Suppressor macrophage treated with lipopolysaccharide for 1 hour (primary cell): ENCODE measurements at places on chromosomes 16 and 17.
A peak's percentile ranks its signal among the peaks of the same experiment; 100 is the strongest.

DNA sequence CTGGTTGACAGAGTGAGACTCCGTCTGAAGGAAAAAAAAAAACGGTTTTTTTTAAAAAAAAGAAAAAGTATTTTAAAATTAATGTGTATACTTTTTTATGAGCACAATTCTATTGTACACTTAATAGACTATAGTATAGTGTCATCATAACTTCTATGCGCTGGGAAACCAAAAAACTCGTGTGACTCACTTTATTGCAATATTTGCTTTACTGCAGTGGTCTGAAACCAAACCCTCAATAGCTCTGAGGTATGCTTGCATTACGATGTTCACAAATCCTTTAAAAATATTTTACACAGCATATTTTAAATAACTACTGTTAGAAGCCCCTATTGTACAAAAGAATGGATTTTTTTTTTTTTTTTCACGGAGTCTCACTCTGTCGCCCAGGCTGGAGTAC is 12.4 kb upstream of the MAP2K6 start:
- DNase-seq: no peak

GRCh38 chr17:6856051-6856450 is 24.5 kb upstream of the TEKT1 start:
- DNase-seq: no peak

- DNase-seq: no peak
These were observed 168.2 kb upstream of the TNRC6C start for GRCh38 chr17:77790143-77790829.

DNA sequence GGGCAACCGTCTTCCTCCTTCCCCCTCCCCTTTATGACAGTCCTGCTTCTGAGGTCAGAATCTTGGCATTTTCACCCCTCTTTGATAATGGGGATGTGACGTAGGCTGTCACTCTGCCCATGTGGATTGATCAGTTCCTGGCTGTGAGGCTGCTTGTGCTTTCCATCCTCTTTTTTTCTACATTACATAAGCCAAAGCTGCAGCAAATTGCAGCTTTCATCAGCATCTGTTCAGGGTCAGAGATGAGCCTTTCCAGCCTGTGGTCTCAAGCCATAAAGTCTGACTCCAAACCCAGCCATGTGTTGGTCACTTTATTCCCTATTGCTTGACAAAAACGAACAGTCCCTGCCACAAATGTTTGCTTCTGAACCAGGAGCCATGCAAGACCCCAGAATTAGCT is 535.1 kb downstream of the CDH11 start:
- no peak for DNase-seq

- peak; percentile 88 for DNase-seq
These were observed 844 bp downstream of the TBKBP1 start for GRCh38 chr17:47694581-47695428.

- DNase-seq: no peak
These were observed 67.1 kb downstream of the VPS53 start for GRCh38 chr17:647324-648197.

- DNase-seq: peak; percentile 44
These were observed 10.2 kb upstream of the FAM83G start for GRCh38 chr17:19014628-19015215.

DNA sequence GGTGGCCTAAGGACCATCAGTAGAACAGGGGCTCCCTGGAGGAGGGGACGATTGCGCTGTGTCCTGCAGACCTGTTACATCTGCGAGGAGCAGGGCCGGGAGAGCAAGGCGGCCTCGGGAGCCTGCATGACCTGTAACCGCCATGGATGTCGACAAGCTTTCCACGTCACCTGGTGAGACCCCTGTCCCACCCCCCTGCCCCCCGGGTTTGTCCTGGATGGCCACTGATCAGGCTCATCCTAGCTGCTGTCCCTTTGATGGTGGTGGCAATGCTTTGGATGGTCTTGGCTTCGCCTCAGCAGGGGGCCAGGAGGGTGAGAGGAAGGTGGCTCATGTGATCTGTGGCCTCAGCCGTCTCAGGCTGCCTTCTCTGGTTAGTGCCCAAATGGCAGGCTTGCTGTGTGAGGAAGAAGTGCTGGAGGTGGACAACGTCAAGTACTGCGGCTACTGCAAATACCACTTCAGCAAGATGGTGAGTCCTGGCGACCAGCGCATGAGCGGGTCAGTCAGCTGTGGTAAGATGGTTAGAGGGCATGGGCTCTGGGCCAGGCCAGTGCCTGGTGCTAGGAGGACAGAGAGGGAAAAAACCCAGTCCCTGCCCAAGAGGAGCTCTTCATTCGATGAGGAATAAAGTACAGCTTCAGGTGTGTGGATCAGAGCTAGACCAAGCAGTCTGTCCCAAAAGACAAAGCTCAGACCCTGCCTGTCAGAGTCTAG is 4.2 kb downstream of the MLLT6 start:
- DNase-seq: no peak

DNA sequence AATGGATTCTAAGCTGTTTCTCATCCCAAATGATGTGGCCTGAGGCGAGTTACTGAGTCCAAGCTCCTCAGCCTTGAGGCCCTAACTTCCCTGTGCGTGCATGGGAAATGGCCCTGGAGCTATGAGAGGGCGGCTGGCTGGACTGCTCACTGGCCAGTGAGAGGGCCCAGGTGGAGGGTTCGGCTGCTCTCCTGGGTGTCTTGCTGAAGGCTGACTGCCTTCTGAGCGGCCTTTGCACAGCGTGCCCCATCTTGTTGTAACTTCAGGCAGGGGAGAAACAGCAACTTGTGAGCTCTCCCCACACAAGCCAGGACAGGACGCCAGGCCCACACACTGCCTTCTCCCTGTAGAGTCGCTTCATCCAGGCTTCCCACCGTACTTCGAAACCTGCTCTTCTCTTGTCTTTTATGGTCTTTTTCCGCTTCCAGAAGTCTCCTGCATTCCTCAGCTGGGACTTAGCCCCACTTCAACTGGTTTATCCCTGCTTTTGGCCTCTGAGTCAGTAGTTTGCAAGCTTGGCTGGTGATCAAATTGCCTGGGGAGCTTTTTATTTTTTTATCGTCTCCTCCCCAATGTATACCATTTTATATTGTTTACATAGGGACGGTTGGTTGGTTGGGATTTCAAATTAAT is 13.3 kb downstream of the CDH3 start:
- DNase-seq: no peak

DNA sequence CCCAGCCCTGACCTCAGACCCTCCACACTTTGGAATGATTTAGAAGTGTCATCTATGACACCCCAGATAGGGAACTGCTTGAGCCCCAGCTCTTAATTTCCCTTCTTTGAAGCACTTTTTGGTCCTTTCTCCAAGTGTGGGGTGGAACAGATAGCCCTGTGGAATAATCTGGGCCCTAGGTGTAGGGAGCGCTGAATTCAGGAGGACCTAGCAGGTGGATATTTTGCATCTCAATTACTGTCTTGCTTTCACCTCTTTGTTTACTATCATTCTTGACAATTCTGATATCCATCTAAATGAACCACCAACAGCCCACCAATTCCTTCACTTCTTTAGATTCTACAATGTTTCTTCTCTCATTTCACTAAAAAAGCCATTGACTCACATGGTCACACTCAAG is 850.4 kb downstream of the KCNJ2 start:
- no peak for DNase-seq

DNA sequence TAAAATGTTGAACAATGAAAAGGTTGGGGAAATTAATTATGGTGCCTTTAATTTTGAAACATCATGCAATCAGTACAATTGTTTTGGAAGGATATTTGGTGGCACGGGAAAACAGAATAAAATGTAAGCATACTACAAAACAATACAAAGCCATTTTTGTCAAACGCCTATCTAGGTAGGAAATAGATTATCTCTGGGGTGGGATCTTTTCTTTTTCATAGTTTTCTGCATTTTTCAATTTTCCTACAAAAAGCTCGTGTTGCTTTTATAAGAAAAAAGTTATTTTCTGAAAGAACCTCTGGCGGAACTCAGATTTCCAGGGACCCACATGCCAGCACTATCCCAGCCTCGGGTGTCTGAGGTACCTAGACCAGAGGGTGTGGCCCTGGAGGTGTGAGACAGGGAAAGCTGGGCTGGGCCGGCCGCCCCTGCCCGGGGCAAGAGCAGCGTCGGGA is 961 bp upstream of the MAP3K3 start:
- no peak for DNase-seq

- DNase-seq: peak; percentile 62
These were observed 42.8 kb upstream of the ZC3H18 start for GRCh38 chr16:88527186-88527936.

DNA sequence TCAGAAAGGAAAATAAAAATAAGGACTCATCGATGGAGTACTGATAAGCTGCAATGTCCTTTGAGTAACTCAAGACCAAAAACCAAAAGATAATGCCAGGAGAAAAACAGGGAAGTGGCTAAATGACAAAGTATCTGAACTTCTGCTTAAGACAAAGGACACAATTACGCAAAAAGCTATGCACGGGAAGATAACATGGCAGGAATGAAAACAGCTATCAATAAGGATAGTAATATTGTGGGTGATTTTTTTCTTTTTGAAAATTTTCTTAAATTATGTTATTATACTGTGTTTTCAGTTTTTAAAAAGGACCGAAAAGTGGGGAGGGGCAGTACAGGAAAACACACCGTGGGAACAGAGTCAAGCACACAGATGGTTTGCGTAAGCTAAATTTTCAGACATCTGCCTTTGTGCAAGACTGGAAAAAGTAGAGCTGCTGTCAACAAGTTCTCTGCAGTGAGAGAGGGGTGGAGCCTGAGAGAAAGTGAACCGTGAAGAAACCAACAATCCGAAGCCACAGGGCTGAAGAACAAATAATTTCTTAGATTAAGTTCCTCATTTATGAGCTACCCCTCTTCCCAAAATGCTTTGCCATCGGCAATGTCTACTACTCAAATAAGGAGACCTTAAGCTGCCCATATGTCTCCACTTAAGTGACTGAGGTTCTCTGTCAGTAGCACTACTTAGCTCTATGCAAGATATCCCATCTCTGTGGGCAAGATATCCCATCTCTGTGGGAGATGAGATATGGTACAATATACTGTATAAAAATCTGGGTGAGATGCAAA is 99.9 kb upstream of the CORO6 start:
- DNase-seq: peak; percentile 84

GRCh38 chr16:24853830-24854229 is 8.1 kb downstream of the SLC5A11 start:
- no peak for DNase-seq
